SJCRH30 (cell line): ENCODE measurements at places on chromosomes 2 and 18.
A peak's percentile ranks its signal among the peaks of the same experiment; 100 is the strongest.

GRCh38 chr2:637804-638203 lies 39.4 kb downstream of the TMEM18 start:
- DNase-seq = no peak

- peak; percentile 94 for DNase-seq
Measured at GRCh38 chr2:160269803-160270570, 69.9 kb upstream of the ITGB6 start.

DNA sequence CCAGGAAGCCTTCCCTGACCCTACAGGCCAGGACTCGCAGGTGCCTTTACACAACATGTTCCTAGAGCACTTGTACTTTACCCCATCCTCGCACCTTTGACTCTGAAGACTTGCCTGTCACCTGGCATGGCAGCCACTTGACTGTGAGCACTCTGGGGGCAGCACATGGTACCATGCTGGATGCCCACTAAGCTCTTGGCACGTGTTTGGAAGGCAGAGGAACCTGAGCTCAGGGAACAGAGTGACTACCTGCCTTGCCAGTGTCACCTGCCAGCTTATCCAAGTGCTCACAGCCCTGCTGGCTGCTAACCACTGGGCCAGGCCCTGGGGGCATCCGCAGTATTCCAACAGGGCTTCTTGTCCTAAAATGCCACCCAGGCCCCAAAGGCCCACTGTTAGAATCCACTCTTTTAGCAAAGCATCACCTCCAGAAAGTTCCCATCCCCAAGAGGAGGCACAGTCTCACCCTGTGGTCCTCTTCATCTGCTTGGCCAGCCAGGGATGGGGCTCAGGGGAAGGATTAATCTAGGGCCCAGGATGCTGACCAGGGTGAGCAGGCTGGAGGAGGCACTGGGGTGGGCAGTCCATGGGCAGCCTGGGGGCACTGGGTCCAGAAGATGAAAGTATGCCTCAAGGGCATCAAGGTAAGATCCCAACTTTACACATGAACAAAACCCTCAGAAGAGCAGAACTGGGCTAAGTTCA lies 57.0 kb downstream of the ZBTB7C start:
- DNase-seq = no peak

GRCh38 chr2:130352237-130352636 lies 3.6 kb upstream of the PTPN18 start:
- DNase-seq = no peak

DNA sequence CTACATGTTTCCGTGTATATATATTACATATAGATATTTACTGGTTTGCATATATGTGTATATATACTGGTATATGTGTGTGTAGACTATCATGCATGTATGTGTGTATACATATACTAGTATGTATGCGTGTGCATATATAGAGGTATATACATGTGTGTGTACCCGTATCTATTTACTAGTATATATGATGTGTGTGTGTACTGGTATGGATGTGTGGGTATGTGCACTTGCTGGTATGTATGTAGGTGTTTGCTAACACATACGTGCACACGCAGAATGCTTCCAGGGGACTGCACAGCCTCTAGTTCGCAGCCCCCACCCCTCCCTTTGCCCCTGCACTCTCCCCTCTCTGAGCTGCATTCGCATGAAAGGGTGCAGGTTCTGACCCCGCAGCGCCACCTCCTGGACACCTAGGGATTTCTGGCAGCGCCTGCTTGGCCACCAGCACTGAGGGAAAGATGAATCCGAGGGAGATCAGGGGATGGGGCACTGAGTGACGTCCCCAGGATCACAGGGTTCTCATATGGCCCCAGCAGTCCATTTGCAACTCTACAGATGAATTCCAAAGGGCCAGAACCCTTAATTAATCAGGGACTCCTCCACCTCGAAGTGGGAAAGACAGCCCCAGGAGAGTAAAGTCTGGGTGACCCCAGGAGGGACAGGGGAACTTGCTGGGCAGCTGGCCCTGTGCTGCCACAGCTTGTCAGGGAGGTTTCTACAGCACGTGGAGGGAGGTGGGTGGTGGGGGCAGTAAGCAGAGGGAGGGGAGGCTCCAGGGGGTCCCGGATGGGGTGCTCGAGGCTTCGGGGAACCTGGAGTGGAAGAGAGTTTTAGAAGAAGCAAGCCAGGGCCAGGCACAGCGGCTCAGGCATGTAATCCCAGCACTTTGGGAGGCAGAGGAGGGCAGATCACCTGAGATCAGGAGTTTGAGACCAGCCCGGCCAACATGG lies 66.8 kb upstream of the ASAP2 start:
- DNase-seq = peak; percentile 71

GRCh38 chr18:22342625-22343024 lies 75.1 kb downstream of the CTAGE1 start:
- no peak for DNase-seq

GRCh38 chr2:209113026-209113425 lies 310.8 kb upstream of the MAP2 start:
- DNase-seq = no peak

- DNase-seq = no peak
Measured at GRCh38 chr2:98334439-98335078, 11.7 kb upstream of the CNGA3 start.

DNA sequence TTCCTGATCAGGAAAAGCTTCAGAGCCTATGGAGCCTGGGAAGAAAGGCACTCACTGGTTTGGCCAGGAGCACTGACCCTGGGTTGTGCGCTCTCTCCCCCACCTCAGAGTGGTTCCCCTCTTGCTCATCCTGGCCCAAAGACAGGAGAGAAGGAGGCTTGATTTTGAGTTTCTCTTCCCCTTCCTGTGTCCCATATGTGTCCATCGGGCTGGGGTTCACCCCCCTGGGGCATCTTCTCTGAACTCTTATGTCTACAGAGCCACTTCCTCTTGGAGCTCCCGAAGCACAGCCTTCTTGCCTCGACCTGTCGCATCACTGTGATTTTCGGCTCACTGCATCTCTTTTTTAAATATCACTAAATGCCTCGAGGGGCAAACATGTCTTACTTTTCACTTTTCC lies 692.3 kb downstream of the RNF144A start:
- no peak for DNase-seq

DNA sequence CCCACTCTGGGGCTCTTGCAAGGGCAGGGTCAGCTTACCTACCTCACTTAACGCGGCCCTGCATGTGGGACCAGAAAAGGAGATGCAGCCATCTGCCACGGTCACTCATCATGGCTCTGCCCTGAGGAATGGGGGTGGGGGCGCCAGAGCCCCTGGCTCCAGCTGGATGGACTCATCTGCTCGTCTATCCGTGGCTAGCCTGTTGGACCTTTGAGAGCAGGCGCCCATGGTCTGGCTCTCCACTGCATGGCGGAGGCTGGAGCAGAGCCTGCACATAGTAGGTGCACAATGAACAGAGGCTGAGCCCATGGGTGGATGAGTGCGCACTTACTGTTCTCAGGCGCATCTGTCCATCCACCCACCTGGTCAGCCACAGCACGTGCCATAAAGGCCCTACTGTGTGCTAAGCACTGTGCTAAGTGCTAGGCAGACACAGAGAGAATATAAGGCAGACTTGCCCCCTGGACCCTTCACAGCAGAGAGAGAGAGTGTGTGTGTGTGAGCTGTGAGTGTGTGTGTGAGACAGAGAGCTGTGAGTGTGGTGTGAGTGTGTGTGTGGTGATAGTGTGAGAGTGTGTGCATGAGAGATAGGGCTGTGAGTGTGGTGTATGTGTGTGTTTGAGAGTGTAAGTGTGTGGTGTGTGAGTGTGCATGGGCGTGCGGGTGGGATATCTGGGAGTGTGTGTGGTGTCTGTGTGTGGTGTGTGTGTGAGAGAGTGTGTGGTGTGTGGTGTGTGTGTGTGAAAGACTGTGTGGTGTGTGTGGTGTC lies 151.3 kb downstream of the TFCP2L1 start:
- DNase-seq = peak; percentile 20

- no peak for DNase-seq
Measured at GRCh38 chr2:15881120-15881433, 59.3 kb upstream of the MYCN start.

GRCh38 chr18:35680139-35680551 lies 98.6 kb downstream of the GALNT1 start:
- DNase-seq = no peak

GRCh38 chr2:10481666-10482157 lies 33.6 kb upstream of the ODC1 start:
- no peak for DNase-seq

DNA sequence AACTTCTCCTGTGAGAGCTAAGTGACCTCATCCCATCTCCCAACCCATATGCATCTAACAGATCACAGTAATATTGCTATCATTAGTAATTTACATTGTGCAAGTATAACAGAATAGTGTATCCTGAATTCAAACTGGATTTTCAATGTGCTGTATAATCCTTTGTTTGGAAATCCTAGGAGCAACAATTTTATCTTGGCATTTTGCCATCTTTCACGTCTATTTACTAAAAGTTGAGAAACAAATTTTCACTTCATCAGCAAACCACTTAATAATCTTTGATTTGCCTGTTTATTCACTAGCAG lies 3.8 kb downstream of the HNRNPLL start:
- DNase-seq = no peak

DNA sequence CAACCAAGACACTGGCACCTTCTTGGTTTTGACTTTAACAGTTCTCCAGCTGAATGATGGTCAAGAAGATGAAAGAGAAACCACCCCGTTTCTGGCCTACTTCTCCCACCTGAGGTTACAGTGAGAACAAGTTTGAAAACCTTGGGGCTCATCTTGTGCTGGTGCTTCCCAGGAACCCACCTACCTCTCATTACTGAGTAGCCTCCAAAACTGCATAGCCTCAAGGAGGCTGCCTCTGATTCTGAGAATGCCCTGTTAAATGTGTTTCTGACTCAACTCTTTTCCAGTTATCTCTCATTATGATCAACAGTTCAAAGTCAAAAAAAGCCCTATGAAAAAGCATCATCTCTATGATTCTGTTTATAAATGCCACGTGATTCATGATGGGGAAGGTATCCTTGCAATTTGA lies 121.9 kb downstream of the CACNB4 start:
- DNase-seq = no peak

GRCh38 chr2:198004921-198005829 lies 200.8 kb downstream of the PLCL1 start:
- no peak for DNase-seq

GRCh38 chr2:143732076-143732475 lies 602.9 kb downstream of the ARHGAP15 start:
- peak; percentile 40 for DNase-seq

DNA sequence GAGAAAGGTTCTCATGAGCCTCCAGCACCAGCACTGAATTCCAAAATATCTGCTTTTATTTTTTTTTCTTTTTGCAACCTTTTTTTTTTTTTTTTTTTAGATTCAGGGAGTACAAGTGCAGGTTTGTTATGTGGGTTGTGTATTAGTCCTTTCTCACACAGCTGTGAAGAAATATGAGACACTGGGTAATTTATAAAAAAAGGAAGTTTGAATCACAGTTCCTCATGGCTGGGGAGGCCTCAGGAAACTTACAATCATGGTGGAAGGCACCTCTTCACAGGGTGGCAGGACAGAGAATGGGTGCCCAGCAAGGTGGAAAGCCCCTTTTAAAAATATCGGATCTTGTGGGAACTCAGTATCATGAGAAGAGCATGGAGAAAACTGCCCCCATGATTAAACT lies 7.9 kb upstream of the TMX3 start:
- no peak for DNase-seq

DNA sequence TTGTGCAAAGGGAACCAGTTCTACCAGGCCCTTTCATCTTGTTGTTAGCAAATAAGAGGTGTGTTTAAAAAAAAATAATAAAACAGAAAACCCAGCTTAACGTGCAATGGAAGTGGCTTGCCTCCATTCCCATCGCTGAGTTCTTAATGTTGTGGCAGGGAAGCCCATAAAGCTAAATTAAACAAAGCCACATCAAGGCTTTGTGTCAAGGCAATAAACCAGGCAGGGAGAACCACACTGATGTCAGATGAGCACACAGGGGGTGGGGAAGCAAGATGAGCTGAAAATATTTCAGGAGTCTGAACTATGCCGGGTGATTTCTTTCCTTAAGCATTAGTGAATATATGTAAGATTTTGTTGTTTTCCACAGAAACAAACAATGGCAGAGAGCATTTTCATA lies 73.5 kb downstream of the PHLPP1 start:
- no peak for DNase-seq

DNA sequence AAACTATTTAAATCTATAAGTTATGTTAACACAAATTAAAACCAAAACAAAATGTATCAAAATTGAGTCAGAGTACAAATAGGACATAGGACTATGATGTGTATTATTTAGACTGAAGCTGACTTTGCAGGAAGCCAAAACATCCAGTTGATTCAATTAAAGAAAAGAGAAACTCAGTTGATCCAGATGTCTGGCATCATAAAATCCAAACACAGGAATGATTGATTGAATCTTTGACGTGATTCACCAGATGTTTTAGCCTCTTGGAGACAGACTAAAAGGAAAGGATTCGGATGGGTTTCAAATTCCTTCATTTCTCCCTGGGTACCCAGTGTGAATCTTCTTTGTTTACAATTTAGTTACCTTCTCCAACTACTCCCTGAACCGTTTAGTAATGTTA lies 272.9 kb downstream of the IRS1 start:
- DNase-seq = no peak

DNA sequence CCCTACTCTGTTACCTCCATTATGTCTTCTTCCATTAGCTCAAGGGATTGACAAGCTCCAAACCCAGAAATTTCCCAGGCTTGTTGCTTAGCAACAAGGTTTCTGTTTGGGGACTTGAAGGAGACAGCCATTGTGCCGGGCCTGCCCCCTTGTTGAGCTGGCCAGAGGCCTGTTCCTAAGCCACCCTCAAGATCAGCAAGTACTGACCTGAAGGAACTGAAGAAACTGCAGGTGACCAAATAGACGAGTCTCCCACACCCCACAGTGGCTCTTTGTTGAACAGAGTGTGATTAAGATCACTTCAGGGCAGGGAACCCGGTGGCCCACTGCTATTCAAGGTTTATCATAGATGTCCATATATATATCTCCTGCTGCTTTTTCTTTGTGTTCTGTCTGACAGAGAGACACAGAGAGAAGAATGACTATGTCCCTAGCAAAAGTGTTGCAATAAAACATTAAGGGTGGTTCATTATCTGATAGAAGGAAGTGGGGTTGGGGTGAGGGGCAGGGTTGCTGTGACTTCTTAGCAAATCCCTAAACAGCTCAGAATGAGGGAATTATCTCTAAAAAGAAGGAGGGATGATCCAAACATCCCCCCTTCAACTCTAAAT lies 69.2 kb downstream of the RNF144A start:
- DNase-seq = no peak

DNA sequence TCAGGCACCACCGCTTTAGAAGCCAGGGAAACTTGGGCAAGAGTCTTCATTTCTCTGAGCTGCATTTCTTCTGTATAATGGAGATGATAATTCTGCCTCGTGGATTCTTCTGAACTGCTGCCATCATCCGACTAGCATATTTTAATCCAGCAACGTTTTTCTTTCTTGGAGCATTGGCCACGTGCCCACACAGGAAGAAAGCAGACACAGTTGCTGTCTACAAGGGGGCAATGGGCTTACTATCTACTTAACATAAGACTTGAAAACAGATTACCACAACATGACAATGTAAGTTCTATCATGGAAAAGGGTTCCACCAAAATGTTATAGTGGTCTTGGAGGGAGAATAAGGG lies 176.5 kb downstream of the FAM210A start:
- DNase-seq = no peak

DNA sequence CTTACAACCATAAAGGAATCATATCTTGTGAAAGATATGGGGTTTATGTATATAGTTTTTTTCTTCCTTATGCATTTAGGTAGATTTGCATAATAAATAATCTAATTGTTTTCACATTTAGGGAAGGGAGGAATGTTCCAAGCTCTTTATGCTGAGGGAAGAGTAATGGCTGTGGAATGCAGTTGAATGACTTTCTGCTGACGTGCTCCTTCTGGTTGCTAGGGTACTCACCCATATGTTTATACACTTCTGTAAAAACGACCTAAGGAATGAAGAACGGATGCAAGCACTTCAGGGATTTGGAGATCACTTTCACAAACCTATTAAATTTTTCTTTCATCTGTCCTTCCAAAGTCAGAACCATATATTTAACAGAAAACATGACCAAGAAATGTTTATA lies 29.2 kb upstream of the PPP4R1 start:
- DNase-seq = peak; percentile 71
